ENCODE measurements at places on chromosomes 6 and 20.

DNA sequence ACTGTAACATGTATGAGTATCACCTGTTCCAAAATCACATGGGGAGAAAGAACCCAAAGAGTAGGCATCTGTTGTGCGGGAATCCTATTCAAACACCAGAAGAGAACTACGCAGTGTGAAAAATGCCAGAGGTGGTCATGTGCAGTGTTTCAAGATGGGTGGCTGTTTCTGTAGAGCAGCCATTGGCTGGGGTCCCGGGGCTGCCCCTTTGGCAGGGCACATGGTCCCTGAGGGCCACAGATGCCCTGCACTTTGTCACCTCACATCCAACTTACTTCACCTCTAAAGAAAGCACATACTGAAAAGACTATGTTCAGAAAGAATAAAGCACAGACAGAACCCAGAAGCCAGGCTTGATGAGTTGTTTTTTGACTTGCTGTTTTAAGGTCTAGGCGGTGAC is 12.3 kb downstream of the MTCH1 start:
- DNase-seq = no peak

- DNase-seq = no peak
These were observed 247.0 kb downstream of the ERMARD start for GRCh38 chr6:169998457-169998856.

DNA sequence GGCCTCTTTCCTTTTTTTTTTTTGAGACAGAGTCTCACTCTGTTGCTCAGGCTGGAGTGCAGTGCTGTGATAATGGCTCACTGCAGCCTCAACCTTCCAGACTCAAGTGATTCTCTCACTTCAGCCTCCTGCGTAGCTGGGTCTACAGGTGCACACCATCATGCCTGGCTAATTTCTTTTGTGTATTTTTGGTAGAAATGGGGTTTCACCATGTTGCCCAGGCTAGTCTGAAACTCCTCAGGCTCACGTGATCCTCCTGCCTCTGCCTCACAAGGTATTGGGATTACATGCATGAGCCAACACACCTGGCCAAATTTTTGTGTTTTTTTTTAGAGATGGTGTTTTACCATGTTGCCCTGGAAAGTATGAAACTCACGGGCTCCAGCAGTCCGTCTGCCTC is 29.3 kb downstream of the SRC start:
- DNase-seq = no peak

DNA sequence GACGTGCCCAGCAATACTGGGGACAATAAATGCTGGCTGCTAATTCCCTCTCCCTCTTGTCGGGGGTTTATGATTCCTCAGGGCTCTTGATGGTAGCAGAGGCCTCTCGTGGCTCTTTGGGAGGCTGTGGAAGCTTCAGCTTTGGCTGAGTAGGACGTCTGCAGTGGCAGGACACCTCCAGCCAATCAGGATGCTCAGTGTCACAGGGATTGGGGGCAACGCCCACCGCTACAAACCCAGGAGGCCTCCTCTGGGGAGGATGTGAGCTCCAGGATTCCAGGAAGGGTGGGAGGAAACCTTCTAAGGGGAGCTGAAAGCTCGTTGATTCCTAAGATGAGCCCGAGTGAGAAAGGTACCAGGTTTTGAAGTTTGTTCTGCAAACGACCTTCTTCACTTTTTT is 19.4 kb downstream of the RSPO4 start:
- no peak for DNase-seq

- peak; percentile 31 for DNase-seq
These were observed 6.3 kb downstream of the MAPK14 start for GRCh38 chr6:36033935-36034334.

DNA sequence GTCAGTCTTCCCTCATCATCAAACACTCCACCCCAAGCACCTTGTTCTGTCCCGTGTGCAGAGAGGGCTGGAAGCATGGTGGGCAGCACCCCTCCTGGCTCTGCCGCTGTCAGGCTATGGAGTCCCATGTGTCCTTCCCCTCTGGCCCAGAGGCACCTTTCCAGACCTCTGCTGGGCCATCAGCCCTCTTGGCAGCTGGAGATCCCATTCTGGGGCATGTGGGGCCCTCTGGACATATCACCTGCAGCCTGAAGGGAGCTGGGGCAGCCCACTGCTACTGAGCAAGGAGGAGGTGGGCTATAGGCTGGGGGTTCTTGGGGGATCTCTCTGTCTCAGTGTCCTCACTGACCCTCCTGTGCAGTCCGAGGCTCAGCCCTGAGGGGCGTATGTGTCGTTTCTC is 42.2 kb downstream of the SUN5 start:
- no peak for DNase-seq
